ENCODE measurements at places on chromosomes 4 and X.

- peak; percentile 84 for DNase-seq
These were observed 32.1 kb downstream of the HTT start for GRCh38 chr4:3106339-3107186.

DNA sequence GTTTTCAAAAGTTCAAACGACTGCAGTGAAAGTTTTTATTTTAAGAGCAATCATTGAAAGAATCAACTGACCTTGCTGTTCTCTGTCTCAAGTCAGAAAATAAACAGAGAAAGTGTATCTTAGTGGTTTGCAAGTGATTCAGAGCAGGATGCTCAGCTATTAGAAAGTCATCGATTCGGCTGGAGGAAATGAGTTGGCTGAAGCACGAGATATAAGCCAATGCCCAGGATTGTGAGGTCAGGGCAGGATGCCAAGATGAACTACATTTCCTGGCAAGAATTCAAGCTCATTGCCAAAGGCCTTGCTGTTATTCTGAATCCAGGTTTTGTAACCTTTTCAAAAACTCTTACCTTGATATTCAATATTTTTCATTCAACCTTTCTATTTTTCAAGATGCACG lies 541.4 kb upstream of the BOD1L1 start:
- DNase-seq = peak; percentile 74

DNA sequence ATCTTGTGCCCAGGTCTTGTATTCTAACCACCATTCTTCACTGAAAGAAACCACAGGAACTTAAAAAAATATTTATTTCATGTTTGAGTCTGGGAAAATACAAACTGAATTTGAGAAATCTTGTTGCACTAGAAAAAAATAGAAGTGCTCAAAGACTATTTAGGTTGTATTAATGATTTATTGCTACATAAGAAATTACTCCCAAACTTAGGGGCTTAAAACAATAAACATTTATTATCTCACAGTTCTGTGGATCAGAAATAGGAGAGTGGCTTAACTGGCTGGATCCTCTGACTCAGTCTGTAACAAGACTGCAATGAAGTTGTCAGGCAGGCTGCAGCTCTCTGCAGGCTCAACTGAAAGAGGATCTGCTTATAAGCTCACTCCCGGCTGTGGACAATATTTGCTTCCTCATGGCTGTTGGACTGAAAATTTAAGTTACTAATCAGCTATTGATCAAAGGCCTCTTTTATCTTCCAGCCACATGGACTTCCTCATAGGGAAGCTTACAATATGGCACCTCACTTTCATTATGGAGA lies 295.4 kb upstream of the FAM241A start:
- DNase-seq = peak; percentile 82

- DNase-seq = peak; percentile 72
These were observed 177.4 kb upstream of the LEF1 start for GRCh38 chr4:108345862-108346817.

- DNase-seq = peak; percentile 63
These were observed 47.2 kb upstream of the ELOVL6 start for GRCh38 chr4:110245577-110245976.

DNA sequence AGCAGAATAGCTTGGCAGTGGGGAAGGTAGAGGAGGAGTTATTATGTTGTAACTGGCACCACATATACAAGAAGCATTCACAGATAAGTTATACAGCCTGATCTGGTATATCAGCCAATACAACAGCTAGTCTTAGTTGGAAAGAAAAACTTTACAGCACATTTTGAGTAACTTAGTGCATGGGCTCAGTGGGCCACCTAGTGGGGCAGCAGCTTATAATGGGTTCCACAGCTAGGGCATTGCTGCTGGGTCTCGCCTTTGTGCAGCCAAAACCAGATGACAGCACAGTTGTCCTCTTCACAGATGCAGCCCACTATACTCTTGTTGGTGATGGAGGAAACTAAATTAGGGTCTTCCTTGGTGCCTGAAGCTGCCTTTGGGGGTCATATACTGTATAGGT lies 448.1 kb upstream of the RASGEF1B start:
- no peak for DNase-seq

DNA sequence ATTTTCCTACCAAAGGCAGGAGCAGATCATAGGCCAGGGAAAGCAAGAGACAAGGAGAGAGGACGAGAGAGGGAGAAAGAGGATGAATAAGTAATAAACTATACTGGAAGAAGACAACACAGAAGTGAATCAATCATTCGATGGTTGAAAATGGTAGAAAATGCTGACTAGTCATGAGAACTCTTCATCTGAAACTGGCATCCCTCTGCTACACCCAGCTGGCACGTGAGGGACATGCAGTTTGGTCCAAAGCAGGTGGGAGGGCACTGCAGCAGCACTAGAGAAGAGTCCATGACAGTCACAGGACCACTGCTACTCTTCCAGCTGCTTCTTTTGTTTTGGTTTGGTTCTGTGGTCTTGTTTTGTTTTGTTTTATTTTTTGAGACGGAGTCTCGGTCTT lies 74.1 kb downstream of the AFAP1 start:
- no peak for DNase-seq

Measured in amniotic epithelial cell (primary cell).